ENCODE measurements at places on chromosomes 1 and 21.

DNA sequence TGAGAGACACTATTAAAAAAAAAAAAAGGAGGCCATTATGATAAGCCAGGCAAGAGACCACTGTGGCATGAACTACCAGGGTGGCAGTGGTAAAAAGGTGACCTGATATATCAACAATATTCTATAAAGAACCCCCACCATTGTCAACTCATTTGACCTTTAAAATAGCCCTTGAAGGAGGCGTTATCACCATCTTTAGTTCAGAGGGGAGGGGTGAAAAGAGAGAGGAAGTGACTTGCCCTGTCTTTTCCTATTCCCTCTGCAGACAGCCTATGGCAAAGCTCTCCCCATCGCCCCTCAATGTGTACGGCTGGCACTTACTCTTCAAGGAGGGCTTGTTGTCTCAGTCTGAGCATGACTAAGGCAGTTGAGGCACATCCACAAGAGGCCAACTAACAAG, 11.7 kb upstream of the SLFNL1 start:
- no peak for DNase-seq

- DNase-seq, result no peak
These were observed 121.0 kb upstream of the C1orf105 start for GRCh38 chr1:172299515-172299914.

GRCh38 chr1:185996211-185996610, 262.0 kb downstream of the HMCN1 start:
- no peak for DNase-seq

- DNase-seq, result no peak
These were observed 20.9 kb downstream of the SLAMF1 start for GRCh38 chr1:160625725-160626498.
